ENCODE measurements at places on chromosomes 3 and 15. TPM values are rescaled to one million over a fixed set of nuclear protein-coding genes. Genes with fewer than 3 reads are reported as not detected.

DNA sequence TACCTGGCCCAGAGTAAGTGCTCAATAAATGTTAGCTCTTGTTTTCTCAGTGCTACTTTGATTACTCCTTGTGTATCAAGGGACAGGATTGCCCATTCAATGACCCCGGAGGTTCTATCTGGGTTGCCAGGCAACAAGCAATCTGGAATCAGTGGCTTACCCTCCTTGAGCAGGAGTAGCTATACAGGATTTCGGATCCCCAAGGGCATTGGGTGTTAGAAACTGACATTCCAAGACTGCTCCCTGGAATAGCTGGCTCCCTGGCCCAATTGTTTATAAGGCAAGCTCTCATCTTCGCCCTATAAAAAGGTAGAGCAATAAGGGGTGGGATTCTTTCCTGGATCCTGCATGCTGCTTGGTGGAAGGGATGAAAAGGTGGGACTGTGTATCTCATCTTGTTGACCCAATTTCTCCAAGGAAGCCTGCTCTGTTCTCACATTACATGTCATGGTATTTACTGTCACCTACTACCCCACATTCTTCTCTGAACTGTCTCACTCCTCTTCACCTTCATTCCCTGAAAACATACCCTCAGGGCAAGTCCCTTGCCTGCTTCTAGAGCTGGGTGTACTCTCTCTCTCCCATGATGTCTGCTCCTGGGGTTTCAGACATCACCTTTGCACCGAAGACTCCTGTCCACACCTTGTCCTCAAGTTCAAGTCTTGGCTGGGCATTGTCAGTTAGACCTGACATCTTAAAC lies 26.4 kb upstream of the SCN10A start:
- H3K4me1 ChIP-seq: no peaks in the 10 kb centered on the region
- no peaks in the 10 kb centered on the region for H3K36me3 ChIP-seq
- H3K4me3 ChIP-seq: no peak overlapping the region
- no peak for DNase-seq

GRCh38 chr15:64476550-64476949 lies 16.2 kb downstream of the ZNF609 start:
- no peaks in the 10 kb centered on the region for H3K27me3 ChIP-seq
- no peaks in the 10 kb centered on the region for H3K36me3 ChIP-seq
- no peaks in the 10 kb centered on the region for H3K4me1 ChIP-seq
- H3K4me3 ChIP-seq: no peak overlapping the region
- DNase-seq: no peak
- no peak overlapping the region for H3K27ac ChIP-seq

DNA sequence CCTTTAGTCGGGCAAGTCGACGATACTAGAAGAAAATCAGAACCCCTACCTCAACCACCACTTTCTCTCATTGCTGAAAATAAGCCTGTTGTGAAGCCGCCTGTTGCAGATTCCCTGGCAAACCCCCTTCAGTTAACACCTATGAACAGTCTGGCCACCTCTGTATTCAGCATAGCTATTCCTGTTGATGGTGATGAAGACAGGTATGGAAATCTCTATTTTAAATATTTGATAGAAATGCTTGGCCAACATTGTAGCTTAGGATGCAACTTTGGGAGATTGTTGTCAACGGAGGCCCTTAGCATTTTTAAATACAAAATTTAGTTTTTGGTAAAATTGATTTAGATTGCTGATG lies 3.0 kb downstream of the TSC22D2 start:
- no peak for DNase-seq
- no peak overlapping the region for H3K27ac ChIP-seq
- H3K27me3 ChIP-seq: no peaks in the 10 kb centered on the region
- peak overlapping the region; percentile 88 for H3K4me3 ChIP-seq
- H3K36me3 ChIP-seq: no peaks in the 10 kb centered on the region
- peaks cover 6% of the 10 kb centered on the region for H3K4me1 ChIP-seq

GRCh38 chr15:75723847-75724660 lies 11.4 kb upstream of the CSPG4 start:
- H3K36me3 ChIP-seq: no peaks in the 10 kb centered on the region
- H3K27me3 ChIP-seq: no peaks in the 10 kb centered on the region
- no peak overlapping the region for H3K27ac ChIP-seq
- no peak overlapping the region for H3K4me3 ChIP-seq
- H3K4me1 ChIP-seq: no peaks in the 10 kb centered on the region
- DNase-seq: no peak

DNA sequence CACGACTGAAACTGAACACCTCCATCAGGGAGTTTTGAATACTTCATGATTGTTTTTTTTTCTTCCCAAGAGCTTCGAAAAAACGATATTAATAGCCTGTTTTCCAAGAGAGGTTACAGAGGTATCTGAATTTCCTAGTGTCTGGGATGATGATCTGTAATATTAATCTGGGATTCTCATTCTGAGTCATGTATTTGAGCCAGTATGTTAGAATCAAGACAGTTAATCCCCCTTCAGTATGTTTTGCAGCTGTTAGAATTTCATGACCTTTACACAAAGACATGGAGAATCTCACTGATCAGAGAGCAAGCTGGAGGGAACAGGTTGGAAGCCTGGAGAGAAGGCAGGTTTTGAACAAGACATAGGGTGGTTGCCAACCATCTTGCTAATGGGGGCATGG lies 234.5 kb upstream of the GAP43 start:
- no peaks in the 10 kb centered on the region for H3K27me3 ChIP-seq
- H3K4me1 ChIP-seq: 0 out of 2 replicates have a peak, but pooled peaks cover 3% of the 10 kb centered on the region
- H3K4me3 ChIP-seq: no peak overlapping the region
- no peaks in the 10 kb centered on the region for H3K36me3 ChIP-seq

- H3K36me3 ChIP-seq: no peaks in the 10 kb centered on the region
- H3K4me1 ChIP-seq: peaks cover 4% of the 10 kb centered on the region
- H3K27me3 ChIP-seq: no peaks in the 10 kb centered on the region
- no peak for DNase-seq
- H3K4me3 ChIP-seq: no peak overlapping the region
- H3K27ac ChIP-seq: no peak overlapping the region
Observed at GRCh38 chr3:46539443-46540005, 26.6 kb downstream of the LRRC2 start.

GRCh38 chr3:45320986-45321385 lies 67.4 kb upstream of the LARS2 start:
- peaks cover 10% of the 10 kb centered on the region for H3K4me1 ChIP-seq
- H3K27ac ChIP-seq: no peak overlapping the region
- no peak overlapping the region for H3K4me3 ChIP-seq

GRCh38 chr3:56157693-56158362 lies 310.4 kb downstream of the ERC2 start:
- H3K36me3 ChIP-seq: no peaks in the 10 kb centered on the region
- H3K27me3 ChIP-seq: no peaks in the 10 kb centered on the region
- H3K27ac ChIP-seq: no peak overlapping the region
- H3K4me3 ChIP-seq: no peak overlapping the region
- H3K4me1 ChIP-seq: peaks cover 7% of the 10 kb centered on the region

- DNase-seq: no peak
- H3K36me3 ChIP-seq: no peaks in the 10 kb centered on the region
- H3K4me1 ChIP-seq: no peaks in the 10 kb centered on the region
Observed at GRCh38 chr15:73139041-73139743, 86.9 kb downstream of the NEO1 start.

GRCh38 chr15:61584410-61584809 lies 355.3 kb upstream of the RORA start:
- H3K36me3 ChIP-seq: no peaks in the 10 kb centered on the region
- no peaks in the 10 kb centered on the region for H3K4me1 ChIP-seq
- no peak overlapping the region for H3K27ac ChIP-seq
- H3K4me3 ChIP-seq: no peak overlapping the region
- no peaks in the 10 kb centered on the region for H3K27me3 ChIP-seq
- no peak for DNase-seq

The ANKRD34C gene
- not detected for total RNA-seq

The SSUH2 gene
- 0.73 TPM for total RNA-seq

The PATL2 gene
- 0.65 TPM for total RNA-seq
